ENCODE measurements at places on chromosomes 2 and 18.

DNA sequence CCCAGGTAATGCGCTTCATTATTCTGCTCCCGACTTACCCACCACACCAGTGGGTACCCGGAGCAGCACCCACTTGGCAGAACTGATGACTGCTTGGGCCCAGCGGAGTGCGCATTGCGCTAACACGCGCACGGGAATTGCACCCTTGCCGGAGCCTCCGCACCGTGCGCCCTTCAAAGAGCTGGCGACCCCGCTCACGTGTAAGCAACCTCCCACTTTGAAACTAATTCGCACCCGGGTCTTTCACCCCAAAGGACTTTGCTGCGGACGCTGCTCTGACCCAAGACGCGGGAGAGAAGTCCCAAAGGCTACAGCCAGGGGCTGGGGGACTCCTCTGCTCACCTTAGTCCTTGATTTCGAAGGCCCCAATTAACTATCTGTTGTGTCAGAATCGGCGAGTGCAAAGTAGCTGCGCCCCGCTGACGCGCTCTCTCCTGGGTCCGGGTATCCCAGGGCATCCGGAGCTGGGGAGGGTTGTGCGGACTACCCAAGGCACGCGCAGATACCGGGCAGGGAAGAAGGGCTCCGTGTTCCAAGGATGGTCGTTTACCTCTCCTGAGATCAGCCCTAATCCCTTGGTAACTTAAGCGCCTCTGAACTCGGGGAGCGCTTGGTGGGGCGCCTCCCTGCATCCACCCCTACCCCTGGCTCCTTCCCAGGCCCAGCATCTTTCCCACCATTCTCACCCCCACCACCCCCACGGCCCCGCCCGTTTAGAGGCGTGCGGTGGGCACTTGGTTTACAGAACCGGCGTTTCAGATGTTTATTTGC lies 13.1 kb upstream of the SATB2 start:
- no peak for DNase-seq

- DNase-seq: no peak
Measured at GRCh38 chr18:13377496-13377895, 158.9 kb downstream of the LDLRAD4 start.

- DNase-seq: no peak
Measured at GRCh38 chr2:48107326-48107925, 201.1 kb upstream of the FBXO11 start.

GRCh38 chr2:177711483-177712265 lies 319.1 kb downstream of the AGPS start:
- no peak for DNase-seq

DNA sequence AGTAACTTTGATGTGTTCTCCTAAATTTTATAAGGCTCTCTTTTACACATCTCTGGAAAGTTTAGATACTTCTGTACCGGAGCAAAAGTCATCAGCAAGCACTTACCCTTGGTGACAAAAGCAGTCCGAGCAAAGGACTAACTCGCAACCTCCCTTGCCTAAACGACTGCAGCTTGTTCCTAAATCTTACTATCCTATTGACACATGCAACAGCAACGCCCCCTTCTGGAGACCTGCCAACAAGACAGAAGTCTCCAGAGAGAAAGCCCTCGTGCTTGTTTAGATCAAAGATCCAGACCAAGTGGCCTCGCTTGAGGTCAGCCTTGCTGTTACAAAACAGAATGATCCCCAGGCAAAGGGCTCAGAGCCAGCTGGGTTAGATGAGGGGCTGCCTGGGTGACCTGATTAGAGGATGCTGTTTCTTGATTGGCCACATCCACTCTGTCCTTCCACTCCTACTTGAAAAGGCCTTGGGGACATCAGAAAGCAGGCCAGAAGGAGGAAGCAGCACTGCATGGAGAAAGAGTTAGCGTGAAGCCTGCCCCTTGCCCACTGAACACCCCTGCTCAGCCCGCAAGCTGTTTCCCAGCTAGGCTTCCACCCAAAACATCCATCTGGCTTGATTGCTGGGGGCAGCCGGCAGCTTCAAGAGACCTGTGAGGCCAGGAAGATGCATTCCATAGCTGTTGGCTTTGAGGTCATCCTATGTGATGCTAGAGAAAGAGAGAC lies 94.3 kb downstream of the HNRNPLL start:
- peak; percentile 58 for DNase-seq

DNA sequence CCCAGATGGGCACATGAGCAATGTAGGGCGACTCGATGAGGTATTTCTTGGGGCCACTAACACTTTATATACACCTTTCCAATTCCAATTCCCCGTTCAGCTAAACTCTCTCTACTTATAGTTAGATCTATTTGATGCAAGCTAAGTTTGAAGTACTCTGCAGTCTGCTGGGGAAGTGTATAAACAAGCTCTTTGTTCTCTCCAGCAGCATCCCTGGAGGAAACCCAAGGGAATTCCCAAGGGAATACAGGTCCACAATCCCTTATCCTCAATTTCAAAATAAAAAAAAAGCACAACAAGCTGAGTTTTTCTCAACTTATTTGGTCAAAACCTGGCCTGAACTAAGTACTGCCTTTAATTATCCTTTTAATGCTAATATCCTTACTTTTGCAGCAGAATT lies 433.3 kb downstream of the NBAS start:
- DNase-seq: no peak
